ENCODE measurements at places on chromosomes 5 and 9.
A peak's percentile ranks its signal among the peaks of the same experiment; 100 is the strongest.

GRCh38 chr5:124060413-124061067 is 548.6 kb downstream of the CSNK1G3 start:
- DNase-seq: no peak

GRCh38 chr9:31255211-31255610 is 1129.2 kb upstream of the ACO1 start:
- DNase-seq: no peak

- DNase-seq: no peak
Observed at GRCh38 chr9:27278374-27278773, 18.6 kb downstream of the EQTN start.

GRCh38 chr9:108041551-108041950 is 552.0 kb upstream of the KLF4 start:
- no peak for DNase-seq

- DNase-seq: no peak
Observed at GRCh38 chr5:57493034-57493433, 10.4 kb upstream of the ACTBL2 start.

GRCh38 chr9:102035929-102036328 is 297.5 kb upstream of the GRIN3A start:
- no peak for DNase-seq

DNA sequence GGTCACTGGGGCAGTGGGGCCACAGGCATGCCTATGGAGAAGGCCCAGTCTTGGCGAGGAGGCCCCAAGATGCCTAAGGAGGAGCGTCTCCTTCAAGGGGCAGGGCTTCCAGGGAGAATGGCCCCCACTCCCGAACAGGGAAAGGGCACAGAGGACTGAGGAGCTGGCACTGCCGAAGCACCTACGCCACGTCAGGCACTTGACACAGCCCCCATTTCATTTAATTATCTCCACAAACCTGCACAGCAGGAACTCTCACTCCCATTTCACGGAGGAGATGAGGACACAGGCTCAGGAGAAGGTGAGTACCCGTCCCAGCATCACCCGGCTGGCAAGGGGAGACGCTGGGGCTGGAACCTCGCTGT is 26.0 kb downstream of the EGR1 start:
- DNase-seq: no peak

DNA sequence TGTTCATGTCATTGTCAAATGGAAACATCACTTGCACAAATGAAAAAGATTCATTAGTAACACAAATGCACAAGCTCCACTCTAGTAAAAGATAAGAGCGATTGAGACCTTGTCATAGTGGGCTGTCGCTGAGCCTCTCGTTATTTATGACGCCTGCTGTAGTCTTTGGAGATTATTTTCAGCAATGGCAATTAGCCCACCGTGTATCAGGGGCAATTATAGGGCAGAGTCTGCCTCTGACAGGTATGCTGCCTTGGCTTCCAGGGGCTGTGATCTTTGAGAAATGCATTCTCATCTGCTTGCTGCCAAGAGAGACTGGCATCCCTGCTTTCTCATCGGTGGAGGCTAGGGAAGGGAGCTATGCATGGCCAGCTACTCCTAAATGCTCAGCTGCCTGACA is 426.8 kb upstream of the CLINT1 start:
- DNase-seq: no peak

DNA sequence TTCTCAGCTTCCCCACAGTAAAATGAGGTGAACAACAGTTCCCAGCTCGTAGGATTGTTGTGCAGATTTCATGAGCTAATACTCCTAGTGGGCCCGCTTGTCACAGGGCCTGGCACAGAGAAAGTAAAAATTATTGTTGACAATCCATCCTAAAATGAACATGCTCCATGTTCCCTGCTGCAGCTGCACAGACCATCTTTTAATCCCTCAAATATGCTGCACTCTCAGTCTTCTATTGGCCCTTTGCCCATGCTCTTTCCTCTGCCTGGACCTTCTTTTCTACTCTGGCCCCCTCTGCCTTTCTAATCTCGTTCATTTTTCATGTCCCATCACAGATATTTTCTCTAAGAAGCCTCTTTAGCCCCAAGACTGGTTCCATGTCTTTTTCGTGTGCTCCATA is 117.7 kb upstream of the NR3C1 start:
- DNase-seq: no peak

DNA sequence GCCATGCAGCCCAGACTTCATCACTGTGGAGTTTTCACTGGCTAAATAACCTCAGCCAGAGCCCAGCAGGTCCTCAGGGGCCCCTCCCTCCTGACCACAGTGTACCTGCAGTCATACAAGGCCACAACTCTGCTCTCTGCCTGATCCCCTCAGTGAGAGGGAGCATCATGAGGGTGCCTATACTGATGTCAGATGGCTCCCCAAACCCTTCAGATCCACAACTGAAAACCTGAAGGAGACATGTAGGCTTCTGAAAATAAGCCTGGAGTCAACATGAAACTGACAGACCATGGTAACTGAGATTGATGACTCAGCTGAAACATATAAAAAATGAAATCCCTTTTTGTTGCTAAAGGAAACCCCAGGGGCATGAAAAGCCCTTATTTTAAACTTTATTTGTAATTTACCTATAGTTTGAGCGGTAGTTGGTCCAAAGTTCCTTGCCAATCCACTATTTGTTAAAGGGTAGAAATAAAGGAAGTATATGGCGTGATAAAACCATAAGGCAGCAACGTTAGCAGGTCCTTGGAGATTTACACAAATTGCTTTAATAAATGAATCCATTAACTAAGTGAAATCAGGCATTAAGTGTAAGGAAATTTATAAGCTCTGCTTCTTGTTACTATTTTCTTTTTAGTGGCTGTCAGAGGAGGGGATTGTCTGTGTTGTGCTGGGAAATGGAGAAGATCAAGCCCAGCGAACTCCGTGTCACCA is 68.3 kb downstream of the FGF1 start:
- DNase-seq: peak; percentile 44

DNA sequence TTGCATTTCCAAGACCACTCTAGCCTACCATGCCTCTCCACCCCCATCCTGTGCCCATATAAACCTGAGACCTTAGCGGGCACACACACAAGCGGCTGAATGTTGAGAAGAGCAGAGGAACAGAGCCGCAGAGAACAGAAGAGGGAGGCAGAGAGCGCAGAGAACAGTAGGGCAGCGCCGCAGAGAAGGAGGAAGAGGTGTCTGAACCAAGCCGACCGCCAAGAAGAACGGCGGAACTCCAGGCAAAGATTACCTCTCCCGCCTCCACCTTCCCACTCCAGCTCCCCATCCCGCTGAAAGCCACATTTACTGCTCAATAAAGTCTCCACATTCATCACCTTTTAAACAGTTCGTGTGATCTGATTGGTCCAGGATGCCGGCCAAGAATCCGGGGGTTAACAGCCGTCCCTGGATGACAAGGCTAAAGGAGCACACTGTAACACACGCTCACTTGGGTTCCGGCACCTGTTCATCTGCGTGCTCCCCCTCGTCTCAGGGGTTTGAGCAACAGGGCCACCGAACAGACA is 33.2 kb downstream of the GRIN3A start:
- peak; percentile 38 for DNase-seq

- no peak for DNase-seq
Observed at GRCh38 chr5:139906661-139907060, 111.1 kb downstream of the PSD2 start.

DNA sequence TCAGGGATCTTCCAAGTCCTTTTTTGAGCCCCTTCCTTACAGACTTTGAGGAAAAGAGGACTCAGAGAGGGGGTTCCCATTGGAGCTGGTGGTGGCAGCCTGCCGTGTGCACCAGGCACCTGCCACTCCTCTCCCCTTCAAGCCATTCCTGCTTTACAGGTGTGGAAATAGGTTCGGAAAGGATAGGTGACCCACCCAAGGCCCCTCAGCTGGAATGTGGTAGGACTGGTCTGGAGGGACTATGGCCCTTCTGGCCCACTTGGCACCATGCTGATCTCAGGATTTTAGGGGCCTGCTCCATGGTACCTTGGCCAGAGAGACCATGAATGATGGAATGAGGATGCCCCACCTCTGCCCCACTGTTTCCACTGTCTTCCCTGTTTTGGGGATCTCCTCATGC is 1.4 kb downstream of the GALNT12 start:
- no peak for DNase-seq

GRCh38 chr9:20015427-20015931 is 226.6 kb upstream of the SLC24A2 start:
- DNase-seq: no peak

DNA sequence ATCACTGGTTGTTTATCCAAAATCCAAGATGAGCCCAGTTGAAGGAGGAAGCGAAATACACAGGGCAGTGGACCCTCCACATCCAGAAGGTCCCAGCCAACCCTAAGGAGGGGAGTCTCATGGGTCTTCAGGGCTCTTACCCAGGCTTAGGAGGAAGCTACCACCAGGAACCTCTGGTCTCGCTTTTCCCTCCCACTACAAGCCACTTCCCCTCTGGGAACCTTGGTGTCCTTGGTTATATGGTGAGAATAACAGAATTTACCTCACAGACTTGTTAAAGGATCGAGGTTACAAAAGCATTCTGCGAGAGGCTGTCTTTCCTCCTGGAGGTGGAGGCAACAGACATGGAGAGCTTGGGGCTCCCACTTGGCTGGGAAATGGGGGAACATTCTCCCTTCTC is 3.4 kb downstream of the HIGD2A start:
- DNase-seq: no peak

- DNase-seq: no peak
Observed at GRCh38 chr5:9468060-9468388, 77.9 kb downstream of the SEMA5A start.

GRCh38 chr5:97618721-97619120 is 435.7 kb upstream of the RIOK2 start:
- no peak for DNase-seq

- no peak for DNase-seq
Observed at GRCh38 chr9:18499062-18499461, 25.1 kb downstream of the ADAMTSL1 start.

- no peak for DNase-seq
Observed at GRCh38 chr9:107584186-107584585, 94.6 kb upstream of the KLF4 start.

DNA sequence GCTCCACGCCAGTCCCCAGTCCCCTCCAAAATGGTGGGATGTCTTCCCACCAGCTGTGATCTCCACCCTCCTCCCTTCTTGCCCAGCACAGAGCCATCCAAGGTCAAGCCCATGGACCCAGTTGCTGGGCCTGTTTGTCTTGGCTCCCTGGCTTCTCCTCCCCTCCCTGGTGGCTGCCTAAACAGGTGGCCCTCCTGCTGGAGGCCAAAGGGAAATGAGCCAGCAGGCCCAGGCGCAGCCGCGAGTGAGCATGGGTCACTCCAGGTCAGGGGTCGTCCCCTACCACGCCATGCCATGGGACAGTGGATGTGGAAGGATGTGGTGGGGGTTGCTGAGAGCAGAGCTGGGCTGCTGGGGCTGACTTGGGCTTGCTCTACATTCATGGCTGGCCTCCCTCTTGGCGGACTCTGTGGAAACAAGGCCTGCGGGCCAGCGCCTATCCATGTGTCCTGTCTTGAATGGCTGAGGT is 33.6 kb downstream of the COL15A1 start:
- no peak for DNase-seq

DNA sequence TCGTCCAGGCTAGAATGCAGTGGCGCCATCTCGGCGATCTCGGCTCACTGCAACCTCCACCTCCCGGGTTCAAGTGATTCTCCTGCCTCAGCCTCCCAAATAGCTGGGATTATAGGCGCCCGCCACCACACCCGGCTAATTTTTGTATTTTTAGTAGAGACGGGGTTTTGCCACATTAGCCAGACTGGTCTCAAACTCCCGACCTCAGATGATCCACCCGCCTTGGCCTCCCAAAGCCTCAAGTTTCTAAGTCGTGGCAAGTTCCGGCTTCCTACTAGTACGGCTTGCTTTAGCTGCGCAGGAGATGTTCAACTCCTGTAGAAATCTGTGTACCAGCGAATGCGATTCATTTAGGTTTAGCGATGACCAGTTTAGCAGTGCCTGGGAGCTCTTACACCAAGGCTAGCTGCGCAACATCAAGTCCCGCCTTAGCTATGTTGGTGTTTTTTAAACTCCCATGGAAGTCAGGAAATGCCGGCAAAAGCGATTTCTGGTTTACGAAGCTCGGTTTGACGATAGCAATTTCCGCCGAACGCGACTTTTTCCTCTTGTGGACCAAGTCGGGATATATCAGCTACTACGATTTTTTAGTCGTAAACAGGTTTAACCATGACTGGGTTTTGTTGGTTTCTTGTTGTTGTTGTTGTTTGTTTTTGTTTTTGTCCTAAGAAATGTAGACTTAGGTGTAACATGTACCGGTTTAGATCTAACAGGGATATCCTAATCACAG is 46.4 kb downstream of the ANXA2R start:
- peak; percentile 64 for DNase-seq

DNA sequence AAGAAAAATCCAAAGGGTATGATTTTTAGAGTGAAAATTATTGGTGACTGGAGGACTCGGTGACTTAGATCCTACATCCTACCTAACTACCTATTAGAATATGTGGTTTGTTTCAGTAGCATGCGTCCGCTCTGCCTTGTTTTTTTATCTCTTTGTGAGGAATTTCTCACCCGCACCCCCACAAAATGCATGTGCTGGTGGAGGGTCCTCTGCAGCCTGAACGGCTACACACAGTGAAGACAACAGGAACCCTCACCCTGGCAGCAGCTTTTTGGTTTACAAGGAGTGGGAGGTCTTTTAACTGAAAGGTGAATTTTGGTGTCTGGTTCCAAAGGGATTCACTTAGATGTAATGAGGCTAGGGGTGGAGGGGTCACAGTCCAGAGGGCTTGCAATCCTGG is 115.5 kb downstream of the GNA14 start:
- no peak for DNase-seq

Data from activated CD4-positive, alpha-beta T cell treated with anti-CD3 and anti-CD28 coated beads for 48 hours (primary cell).